ENCODE measurements at places on chromosomes 7 and 10.

GRCh38 chr10:15251791-15252380 lies 83.4 kb upstream of the NMT2 start:
- DNase-seq, result no peak

GRCh38 chr7:85882335-85882734 lies 695.5 kb upstream of the SEMA3D start:
- DNase-seq, result no peak

DNA sequence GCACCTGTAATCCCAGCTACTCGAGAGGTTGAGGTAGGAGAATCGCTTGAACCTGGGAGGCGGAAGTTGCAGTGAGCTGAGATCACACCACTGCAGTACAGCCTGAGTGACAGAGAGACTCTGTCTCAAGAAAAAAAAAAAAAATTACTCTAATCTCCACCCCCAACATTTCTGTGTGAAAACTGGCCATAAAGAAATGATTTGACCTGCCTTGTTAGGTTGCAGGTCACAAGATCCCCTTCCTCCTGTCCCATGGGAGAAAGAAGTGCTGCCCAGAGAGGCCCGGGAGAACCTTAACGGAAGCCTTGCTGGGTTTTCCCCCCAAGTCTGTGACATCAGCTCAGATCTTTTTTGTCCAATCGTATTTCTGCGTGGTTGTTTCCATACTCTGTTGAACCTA lies 8.7 kb upstream of the CALHM1 start:
- no peak for DNase-seq

GRCh38 chr10:25451401-25451800 lies 276.6 kb downstream of the GPR158 start:
- no peak for DNase-seq

DNA sequence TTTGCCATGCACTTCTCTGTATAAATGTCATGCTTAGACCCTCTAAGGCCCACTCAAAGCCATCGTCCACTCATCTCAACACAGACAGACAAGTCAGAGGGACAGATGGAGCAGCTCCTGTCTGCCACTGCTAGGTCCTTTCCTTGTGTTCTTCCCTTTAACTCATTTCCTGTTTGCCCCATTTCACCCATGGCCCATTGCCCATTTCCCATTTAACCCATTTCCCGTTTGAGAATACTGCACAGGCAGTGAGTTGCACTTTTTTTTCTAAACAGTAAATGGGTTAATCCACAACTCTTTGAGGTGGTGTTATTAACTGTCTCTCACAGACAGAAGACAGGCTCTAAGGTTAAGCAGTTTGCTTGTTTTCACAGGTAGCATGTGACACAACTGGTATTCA lies 179.3 kb downstream of the NPSR1 start:
- DNase-seq, result no peak

DNA sequence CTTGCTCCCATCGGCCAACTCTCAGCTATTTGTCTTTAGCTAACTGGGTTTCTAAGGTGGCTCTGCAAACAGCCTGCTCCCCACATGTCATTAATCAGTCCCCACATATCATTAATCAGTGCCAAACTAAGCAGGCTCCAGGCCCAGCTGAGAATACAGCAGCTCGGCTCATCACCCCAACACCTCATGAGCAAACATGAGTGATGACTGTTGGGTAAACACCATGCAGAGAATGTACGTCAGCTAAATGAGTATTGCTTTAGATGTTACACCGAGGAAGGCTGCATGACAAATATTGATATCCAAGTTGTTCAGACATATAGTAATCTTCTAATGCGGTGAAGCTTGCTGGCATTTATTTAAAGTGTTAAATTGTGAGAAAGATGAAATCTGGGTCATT lies 187.5 kb upstream of the AOAH start:
- DNase-seq, result no peak

GRCh38 chr7:49324040-49324439 lies 399.7 kb downstream of the CDC14C start:
- DNase-seq, result no peak

GRCh38 chr7:12570534-12571461 lies at the start of gene SCIN:
Gene SCIN, plus strand, starts transcription at chr7:12570720. Its CDS starts 67 bp downstream, at chr7:12570787.
- peak; percentile 73 for DNase-seq

DNA sequence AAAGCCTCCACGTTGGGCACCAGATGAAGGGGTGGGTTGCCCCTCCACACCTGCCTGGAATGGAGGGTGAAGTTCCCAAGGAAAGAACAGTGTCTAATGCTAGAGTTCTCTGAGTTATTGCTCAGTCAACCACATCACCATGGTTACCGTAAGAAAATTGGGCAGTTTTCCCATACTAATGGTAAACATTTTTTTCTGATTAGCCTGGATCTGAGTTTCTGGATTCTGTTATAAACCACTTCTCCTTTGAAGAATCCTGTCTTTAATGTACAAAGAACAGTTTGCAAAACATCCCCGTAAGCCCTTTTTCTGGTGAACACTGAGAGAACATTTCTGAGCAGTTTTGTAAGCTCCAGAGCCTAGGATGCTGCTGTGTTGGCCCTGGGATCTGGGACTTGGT lies 45.5 kb downstream of the ABCC2 start:
- no peak for DNase-seq

- no peak for DNase-seq
Measured at GRCh38 chr7:106291247-106291646, 6.5 kb upstream of the NAMPT start.

GRCh38 chr7:24299192-24299591 lies 15.2 kb downstream of the NPY start:
- DNase-seq, result no peak

GRCh38 chr10:115214829-115215228 lies 121.7 kb downstream of the ATRNL1 start:
- DNase-seq, result no peak

DNA sequence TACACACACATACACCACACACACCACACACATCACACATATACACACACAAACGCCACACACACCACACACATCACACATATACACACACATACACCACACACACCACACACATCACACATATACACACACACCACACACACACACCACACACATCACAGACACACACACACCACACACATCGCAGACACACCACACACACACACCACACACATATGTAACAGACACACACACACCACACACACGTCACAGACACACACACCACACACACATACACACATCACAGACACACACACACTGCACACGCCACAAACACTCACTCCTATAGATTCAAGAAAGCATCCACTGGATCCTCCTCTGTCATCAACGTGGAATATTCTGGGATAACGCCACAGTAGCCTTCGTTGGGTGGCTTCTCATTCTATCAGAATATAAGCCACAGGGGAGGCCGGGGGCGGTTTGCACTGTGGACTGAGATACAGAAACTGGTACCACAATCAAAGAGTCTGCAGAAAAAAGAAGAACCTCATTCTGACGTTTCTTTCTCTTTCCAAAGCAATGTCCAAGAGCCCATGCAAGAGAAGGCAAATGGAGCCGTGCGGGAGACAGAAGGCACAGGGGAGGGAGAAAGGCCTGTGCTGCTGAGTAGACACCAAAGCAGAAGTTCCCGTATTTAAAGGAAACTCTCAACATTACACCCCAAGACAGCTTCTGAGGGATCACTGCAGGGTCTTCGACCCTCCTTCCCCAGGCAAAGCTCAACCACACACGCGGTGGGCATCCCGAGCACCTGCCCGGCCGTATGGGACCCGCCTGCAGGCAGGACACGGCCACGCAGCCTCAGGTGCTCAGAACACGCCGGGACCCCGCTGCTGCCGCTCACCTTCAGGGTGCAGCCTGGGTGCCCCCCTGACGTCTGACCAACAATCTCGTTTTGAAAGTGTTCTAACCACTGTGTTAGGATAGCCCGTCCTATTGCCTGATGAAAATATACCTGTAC lies 321.2 kb downstream of the DNAJB6 start:
- DNase-seq, result no peak

GRCh38 chr7:84159435-84159834 lies 35.2 kb downstream of the SEMA3A start:
- no peak for DNase-seq

DNA sequence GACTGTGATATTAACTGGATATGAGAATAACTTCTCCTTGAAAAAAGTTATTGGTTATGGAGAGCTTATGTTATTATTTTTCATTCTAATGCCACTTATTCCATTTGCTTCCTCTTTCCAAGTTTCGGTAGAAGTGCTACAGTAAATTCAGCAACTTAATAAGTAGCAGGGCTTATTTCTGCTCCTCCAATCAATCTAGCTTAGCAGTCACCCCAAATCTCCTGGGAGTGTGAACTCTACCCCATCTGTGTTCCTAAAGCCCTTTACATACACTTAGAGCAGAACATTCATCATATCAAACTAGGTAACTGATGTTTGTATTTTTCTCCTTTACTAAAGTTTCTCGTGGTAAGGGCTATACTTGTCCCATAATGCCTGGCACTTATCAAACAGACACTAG lies 8.7 kb downstream of the ARL3 start:
- DNase-seq, result no peak

GRCh38 chr10:22693860-22694259 lies 20.5 kb downstream of the PIP4K2A start:
- no peak for DNase-seq

DNA sequence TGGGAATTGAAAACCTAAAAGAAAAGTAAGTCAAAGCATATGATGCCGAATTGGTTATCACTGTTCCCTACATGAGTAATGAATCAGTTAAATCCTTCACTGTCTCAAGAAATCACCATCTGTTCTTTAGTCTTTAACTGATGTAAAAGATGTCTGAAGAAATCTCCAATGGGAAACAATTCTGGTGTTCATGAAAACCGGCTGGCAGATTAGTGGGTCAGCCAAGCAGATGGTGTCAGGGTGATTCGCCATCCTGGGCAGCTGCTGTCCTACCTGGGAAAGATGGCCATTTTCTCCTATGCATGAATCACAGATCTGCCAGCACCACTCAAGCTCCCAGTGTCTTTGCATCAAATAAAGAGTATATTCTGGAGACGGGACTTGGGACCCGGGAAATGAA lies 925.2 kb upstream of the GHITM start:
- no peak for DNase-seq

- DNase-seq, result no peak
Measured at GRCh38 chr10:131681122-131681521, 219.7 kb upstream of the PPP2R2D start.

DNA sequence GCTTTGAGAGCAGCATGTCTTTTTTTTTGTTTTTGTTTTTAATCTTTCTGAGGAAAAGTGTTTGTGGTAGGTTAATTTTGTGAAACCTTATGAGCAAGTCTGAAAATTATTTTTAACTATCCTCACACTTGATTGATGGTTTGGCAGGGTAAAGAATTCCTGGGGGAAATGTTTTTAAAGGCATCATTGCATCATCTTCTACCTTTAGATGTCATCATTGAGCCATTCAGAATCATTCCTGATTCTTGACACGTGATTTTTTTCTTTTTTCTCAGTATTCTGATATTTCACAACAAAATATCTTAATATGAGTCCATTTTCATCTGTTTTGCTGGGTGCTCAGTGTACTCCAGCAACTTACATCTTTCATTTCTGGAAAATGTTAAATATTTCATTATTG lies 28.3 kb downstream of the PALS2 start:
- DNase-seq, result no peak

DNA sequence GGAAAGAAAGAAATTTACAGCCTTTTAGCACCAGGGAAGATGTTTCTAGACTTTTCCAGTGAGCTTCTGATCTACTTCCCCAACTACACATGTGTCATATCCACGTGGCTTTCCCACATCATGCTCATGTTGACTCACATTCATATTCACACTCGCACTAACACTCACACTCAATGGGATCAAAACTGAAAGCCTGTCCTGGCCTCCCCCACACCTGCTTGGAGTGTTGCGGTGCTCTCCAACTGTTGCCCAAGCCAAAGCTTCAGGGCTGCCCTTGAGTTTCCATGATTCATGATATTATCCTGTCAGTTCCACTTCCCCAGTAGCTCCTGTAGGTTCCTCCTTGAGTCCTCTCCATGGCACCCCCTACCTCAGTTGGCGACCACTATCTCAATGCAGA lies 444.4 kb downstream of the GATA3 start:
- no peak for DNase-seq

- DNase-seq, result no peak
Measured at GRCh38 chr10:543862-544822, 145.3 kb downstream of the DIP2C start.

DNA sequence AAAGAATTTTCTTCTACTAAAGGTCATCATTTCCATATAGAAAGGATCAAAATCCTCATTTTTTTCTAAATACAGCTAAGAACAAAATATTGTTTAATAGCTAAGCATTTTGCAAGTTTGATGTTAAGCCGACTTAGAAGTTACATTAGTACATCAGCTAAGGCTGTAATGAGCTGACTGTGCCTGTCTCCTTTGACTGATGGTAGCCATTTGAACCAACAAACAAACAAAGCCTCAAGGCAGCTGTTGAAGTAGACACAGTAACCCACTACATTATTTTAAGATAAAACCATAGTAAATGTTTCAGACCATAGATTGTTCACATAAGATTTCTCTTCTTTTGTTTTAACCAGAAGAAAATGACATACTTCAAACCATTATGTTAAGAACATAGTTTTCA lies 210.9 kb upstream of the VSTM2A start:
- no peak for DNase-seq
